Hindlimb muscle (tissue), 1 donor: ENCODE measurements at places on chromosomes 2 and 18.

DNA sequence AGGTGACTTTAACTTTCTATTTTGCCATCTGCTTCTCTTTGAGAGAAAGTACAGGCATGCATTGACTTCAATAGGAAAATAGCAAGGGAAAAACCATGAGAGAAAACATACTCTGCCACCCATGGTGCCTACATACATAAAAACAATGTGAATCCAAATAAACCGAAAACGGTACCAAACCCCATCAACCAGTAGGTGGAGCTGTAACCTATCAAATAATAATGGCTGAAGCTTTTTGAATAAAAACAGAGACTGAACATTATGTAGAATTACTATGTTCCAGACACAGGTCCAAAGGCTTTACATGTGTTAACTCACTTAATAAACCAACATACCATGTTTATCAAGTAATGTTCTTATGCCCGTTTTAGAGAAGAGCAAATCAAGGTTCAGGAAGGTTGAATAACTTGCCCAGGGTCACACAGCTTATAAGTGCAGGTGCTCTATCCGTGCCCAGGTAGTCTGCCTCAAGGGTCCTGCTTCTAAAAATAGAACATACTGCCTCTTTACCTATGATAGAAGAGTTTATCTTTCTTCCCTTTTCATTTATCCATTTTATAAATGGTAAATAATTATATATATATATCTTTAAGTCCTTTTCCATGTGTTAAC is 293.9 kb upstream of the SYT4 start:
- peak; percentile 48 for DNase-seq

DNA sequence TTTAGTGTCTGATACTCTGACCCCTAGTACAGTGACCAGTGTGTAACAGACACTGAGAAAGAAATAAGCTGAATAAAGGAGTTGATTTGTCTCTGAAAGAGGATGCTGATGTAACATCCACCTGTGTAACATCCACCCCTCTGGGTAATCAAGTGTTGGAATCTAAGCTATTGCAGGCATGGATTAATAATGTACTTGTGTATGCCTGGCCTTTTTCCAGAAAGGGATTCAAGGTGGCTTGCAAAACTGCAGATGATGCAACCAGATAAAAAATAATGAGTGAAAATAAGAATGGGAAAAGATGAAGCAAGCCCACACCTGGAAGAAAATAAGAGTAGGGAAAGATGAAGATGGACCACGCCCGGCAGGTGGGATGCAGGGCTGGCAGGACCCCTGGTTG is 48.2 kb upstream of the FOXI3 start:
- DNase-seq, result no peak

DNA sequence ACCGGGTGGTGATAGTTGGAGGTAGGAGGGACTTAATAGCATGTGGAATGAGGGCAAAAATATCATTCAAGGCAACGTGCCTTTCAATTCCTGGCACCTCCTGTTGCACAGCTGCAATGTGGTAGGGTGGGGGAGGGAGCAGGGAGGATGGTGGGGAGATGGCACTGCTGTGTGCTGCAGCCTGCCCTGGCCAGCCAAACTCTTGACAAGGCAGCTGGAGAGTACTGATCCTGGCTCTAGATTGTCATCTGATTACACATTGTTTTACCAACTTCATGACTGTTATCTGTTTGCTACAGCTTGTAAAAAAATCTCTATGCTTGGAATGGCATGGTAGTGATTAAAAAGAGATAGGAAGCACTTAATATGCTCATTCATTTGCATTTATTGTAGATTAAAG is 47.7 kb downstream of the PLCL1 start:
- DNase-seq, result no peak

GRCh38 chr18:70028084-70028483 is 80.4 kb upstream of the CD226 start:
- DNase-seq, result no peak

GRCh38 chr2:128309280-128310093 is 9.2 kb downstream of the HS6ST1 start:
- peak; percentile 57 for DNase-seq

GRCh38 chr2:235765181-235765820 is 271.5 kb downstream of the AGAP1 start:
- DNase-seq, result no peak

GRCh38 chr2:20762945-20763683 is 59.8 kb downstream of the LDAH start:
- DNase-seq, result no peak

GRCh38 chr2:68431316-68431972 is 35.6 kb downstream of the FBXO48 start:
- no peak for DNase-seq

DNA sequence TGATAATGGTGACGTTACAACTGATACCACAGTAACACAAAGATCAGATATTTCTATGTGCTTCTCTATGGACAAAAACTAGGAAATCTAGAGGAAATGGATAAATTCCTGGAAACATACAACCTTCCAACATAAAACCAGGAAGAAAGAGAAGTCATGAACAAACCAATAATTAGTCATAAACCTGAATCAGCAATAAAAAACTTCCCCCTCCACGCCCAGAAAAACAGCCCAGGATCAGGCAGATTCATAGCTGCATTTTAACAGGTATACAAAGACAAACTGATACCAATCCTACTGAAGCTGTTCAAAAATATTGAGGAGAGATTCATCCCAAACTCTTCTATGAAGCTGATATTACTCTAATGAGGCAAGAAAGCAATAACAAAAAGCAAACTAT is 1535.2 kb upstream of the LRRTM1 start:
- no peak for DNase-seq

- no peak for DNase-seq
Measured at GRCh38 chr18:13541621-13542519, 184.5 kb downstream of the FAM210A start.

GRCh38 chr18:25284861-25285550 is 67.0 kb downstream of the ZNF521 start:
- DNase-seq, result peak; percentile 45

- DNase-seq, result peak; percentile 55
Measured at GRCh38 chr2:112646102-112646719, 472 bp downstream of the SLC20A1 start.

DNA sequence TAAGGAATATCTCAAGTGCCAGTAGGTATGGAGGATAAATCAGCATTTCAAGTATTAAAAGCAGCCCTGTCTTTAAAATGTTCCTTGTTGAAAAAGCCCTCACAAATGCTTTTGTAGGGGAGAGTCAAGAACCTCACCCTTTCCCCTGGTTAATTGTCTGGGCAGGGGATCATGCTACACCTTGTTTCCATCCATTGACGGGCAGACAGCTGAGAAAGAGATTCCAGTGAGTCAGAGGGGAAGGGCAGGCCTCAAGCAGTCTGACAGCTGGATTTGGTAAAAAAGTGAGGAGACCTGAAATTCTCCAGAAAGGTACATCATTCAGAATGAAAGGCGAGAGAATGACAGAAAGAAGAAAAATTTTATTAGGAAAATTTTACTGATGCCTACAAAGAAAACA is 203.2 kb upstream of the CYP26B1 start:
- no peak for DNase-seq

DNA sequence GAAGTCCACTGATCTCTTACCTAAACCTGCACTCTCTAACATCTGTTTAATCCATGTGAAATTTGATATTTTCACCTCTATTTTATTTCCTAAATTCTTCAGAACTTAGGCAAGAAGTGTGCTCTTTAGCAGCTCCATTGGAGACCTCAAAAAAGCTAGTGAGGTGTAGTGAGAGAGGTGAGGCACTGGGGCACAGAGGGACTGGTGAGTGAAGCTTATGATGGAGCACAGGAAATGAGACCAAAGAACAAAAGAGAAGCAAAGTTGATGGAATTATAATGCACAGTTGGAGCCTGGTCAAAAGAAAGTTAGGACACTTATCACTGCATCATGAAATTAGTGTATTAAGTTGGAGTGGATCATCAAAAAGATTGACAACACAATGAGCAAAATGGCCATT is 1050.7 kb upstream of the NRXN1 start:
- DNase-seq, result no peak

DNA sequence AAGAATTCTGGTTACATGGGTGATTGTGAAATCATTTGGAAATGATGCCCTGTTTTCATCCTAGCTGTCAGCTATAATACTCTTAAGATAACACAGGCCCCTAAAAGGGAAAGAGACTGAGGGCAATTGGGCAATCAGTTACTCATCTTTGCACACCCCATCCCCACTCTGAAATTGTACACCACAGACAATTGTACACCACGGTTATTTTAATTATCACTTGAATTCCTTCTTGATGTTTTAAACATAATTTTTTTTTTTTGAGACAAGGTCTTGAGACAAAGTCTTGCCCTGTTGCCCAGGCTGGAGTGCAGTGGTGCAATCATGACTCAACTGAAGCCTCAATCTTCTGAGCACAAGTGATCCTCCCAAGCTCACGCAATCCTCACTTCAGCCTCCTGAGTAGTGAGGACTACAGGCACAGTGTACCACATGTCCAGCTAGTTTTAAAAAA is 862.4 kb upstream of the ACVR2A start:
- DNase-seq, result no peak

GRCh38 chr2:174680221-174680620 is 82.6 kb upstream of the WIPF1 start:
- DNase-seq, result no peak

- no peak for DNase-seq
Measured at GRCh38 chr2:111676291-111676822, 207.6 kb downstream of the ANAPC1 start.

GRCh38 chr2:43110442-43110871 is 115.9 kb downstream of the ZFP36L2 start:
- peak; percentile 71 for DNase-seq

GRCh38 chr2:28622101-28622499 is 126.2 kb downstream of the PLB1 start:
- no peak for DNase-seq

- DNase-seq, result no peak
Measured at GRCh38 chr18:78701771-78702396, 277.7 kb upstream of the SALL3 start.

DNA sequence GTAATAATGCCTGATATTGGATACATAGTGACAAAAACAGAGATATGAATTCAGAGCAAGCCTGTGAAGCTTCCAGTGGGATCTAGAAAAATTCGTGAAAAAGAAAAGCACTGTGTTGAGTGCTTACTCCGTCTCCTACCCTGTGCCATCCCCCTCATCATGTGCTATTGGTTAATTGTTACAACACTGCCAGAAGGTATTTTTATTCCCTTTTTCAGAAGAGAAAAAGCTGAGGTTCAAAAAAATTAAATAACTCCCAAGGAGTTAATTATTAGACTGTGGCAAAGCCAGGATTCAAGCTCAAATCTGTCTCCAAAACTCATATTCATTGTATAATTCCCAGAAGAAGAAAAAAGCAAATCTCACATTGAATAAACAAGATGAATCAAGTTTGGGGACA is 735.5 kb upstream of the ACVR2A start:
- no peak for DNase-seq

- DNase-seq, result peak; percentile 52
Measured at GRCh38 chr18:12317664-12318333, 9.8 kb downstream of the TUBB6 start.

GRCh38 chr2:232473467-232473890 is 14.2 kb downstream of the ECEL1 start:
- no peak for DNase-seq

GRCh38 chr2:236715077-236715476 is 145.5 kb downstream of the ACKR3 start:
- DNase-seq, result no peak

DNA sequence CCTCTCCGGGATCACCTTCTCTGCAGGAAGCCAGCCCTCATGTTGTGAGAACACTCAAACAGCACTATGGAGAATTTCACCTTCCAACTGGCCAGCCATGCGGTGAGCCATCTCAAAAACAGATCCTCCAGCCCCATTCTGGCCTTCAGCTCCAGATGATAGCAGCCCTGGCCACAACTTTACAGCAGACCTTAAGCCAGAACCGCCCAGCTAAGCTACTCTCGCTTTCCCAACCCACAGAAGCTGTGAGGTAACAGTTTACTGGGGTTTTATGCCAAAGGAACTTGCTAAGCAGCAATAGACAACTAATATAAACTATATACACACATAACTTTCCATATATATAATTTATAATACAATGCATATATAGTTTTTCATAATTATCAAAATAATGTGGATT is 11.6 kb upstream of the PTPN4 start:
- no peak for DNase-seq

DNA sequence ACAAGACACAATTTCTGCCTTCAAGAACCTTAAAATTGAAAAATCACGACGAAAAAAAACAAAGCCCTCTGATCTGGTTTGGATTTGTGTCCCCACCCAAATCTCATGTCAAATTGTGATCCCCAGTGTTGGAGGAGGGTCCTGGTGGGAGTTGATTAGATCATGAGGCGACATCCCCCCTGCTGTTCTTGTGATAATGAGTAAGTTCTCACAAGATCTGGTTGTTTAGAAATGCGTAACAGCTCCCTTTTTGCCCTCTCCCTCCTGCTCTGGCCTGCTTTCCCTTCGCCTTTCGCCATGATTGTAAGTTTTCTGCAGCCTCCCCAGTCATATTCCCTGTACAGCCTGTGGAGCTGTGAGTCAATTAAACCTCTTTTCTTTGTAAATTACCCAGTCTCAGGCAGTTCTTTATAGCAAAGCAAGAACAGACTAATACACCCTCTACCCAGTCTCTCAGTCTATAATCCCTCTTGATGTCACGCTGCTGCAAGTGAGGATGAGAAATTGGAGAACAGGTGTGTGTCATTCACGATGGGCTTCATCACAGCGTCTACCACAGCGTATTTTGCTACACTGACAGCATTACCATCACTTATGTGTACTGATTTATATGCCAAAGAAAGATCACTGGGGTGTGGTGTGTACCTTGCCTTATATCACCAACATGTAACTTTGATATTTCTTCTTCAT is 330.7 kb downstream of the MTX2 start:
- no peak for DNase-seq

DNA sequence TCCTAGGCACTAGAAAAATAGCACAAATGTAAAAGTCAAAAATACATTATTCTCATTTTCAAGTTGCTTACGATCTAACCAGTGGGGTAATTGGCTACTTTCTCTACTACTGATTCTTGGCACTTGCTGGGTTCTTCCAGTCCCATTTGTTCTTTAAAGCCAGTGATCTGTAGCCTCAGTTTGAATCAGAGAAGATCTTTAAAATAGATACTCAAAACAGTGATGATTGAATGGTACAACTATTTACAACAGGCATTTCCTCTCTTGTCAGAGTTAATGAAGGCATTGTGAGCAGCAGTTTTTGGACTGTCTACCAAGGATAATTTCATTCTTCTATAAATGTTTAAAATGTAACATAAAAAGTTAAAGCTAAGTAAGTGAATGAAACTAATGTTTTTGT is 128.3 kb upstream of the FSIP2 start:
- no peak for DNase-seq

DNA sequence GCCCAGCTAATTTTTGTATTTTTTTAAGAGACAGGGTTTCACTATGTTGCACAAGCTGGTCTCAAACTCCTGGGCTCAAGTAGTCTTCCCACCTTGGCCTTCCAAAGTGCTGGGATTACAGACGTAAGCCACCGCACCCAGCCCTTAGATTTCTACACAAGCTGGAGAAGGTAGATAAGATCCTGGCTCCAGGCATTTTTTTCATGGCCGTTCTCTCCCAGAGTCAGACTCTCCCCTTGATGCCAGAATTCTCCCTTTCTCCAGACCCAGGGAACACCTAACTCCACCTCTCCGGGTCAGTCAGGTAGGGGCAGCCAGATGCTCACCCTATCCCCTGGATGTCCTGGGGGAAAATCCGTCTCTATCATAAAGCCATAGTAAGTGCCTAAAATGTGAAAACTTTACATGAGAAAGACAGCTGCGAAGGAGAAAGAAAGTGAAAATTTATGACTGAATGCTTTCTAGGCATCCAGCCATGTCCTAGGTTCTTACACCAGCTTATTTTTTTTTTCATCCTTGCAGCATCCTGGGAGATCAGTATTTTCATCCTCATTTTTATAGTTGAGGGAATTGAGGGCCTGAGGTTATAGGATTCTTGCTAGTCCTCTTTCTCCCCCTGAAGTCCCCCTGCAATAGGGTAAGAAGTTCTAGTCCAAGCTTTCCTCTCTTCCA is 16.3 kb downstream of the SIX3 start:
- no peak for DNase-seq
